H9 (cell line): ENCODE measurements at places on chromosomes 7 and 10. TPM values are rescaled to one million over a fixed set of nuclear protein-coding genes. Genes with fewer than 3 reads are reported as not detected.
A peak's percentile ranks its signal among the peaks of the same experiment; 100 is the strongest.

Gene MACC1
- 9.8 and 11.0 TPM in 2 replicates for total RNA-seq

- peak; percentile 39 for DNase-seq
These were observed 863 bp downstream of the CCNY start for GRCh38 chr10:35336921-35337823.

Gene BCL7B
- 46.4 and 48.9 TPM in 2 replicates for total RNA-seq

Gene ZNF398
- total RNA-seq: 62.1 and 62.4 TPM in 2 replicates

DNA sequence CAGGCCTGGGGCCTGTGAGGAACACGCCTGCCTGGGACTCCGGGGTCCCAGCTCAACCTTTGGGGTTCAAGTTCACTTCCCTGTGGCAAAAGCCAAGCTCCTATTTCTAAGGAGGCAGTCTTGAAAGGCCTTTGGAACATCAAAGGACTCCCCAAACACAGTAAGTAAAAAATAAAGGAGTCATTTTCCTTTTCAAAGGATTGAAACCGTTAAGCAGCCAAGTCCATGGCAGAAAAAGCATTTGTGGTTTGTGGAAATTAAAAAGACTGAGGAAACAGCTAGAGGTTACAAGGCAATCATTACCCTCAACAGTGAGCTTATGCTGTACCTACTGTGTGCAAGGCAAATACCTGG, 200.8 kb downstream of the MYOF start:
- DNase-seq: no peak

GRCh38 chr10:115866174-115866573, 406.8 kb downstream of the GFRA1 start:
- no peak for DNase-seq

- DNase-seq: no peak
These were observed 26.1 kb downstream of the ABCB1 start for GRCh38 chr7:87574630-87575029.

Gene CLCN1
- total RNA-seq: 0.11 and 0.13 TPM in 2 replicates

DNA sequence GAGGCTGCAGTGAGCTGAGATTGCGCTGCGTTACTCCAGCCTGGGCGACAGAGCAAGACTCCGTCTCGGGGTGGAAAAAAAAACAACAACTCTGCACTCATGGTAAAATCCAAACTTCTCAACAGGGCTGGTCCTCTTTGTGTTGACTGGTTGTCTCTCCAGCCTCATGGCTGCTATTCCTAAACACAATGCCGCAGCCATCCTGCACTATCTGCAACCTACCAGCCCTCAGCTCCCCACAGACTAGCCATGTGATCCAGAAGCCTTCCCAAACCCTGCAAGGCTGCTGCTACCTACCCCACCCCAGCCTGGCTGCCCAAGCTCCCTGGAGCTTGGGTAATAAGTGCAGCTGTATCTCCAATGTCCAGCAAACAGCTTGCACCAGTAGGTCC, 11.7 kb downstream of the ZYX start:
- DNase-seq: no peak

DNA sequence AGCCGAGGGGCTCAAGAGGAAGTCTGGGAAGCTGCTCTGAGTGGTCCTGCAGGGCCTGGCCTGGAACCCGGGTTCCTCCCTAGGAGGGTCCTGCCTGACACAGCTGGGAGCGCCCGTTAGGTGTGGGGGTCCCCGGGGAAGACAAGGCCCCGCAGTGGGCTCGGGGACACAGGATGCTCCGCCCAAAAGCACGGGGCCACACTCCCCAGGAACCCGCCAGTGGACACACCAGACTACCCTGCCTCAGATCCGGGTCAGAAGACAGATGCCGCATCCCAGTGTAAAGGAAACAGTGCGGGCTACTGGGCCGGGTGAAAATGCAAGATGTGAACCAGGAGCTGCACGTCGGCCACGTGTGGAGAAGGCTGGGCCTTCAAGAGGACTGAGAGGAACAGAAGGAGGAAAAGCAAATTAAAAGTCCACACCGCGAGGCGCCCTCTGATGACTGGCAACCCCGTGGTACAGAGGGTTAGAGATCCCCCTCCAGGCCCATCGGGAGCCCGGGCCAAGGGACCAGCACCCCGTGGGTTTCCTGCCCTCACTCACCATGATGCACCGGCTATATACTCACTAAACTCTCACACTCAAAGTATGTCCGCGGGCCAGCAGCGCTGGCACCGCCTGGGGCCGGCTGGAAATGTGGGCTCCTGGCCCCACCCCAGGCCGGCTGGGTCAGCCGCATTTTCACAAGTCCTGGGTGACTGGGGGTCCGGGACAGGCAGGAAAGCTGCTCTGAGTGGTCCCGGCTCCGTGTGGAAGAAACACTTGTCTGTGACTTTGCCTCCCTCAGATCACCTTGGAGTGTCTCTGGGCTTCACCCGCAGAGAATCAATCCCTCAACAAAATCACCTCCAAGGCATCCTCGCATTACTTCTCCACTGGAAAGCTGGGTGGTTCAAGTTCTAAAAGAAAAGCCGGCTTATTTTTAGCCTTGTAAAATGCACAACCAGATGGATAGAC, 6.1 kb downstream of the STK32C start:
- no peak for DNase-seq
